ENCODE measurements at places on chromosomes 6 and 20.

DNA sequence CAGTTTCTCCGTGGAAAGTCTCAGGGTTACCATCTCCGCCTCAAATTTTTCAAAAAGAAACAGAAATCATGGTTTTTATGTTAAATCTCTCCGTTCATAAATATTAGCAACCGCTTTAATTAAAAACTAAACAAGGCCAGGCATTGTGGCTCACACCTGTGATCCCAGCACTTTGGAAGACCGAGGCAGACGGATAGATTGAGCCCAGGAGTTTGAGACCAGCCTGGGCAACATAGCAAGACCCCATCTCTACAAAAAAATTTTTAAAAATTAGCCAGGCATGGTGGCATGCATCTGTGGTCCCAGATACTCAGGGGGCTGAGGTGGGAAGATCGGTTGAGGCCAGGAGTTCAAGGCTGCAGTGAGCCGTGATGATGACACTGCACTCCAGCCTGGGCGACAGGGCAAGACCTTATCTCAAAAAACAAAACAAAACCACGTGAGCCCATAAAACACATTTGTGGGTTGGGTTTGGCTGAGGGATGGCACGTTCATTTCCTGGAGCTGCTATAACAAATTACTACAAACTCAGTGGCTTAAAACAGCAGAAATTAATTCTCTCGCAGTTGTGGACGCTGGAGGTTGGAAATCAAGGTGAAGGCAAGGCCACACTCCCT is 223.2 kb downstream of the ZNF217 start:
- no peak for DNase-seq

DNA sequence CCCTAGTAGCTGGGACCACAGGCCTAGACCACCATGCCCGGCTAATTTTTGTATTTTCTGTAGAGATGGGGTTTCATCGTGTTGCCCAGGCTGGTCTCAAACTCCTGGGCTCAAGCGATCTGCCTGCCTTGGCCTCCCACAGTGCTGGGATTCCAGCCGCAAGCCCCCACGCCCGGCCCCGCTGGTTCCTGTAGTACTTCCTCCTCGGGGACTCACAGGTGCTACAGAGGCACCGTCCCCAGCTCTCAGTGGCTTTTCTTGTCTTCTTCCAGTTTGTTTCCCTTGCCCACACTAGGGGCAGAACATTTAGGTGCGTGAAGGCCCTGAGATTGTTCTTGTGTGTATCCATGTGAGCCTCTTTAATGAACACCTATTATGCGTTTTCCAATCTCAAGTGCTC is 773 bp upstream of the ZBP1 start:
- DNase-seq: no peak

- no peak for DNase-seq
Observed at GRCh38 chr6:117530467-117531242, 48.2 kb downstream of the DCBLD1 start.

DNA sequence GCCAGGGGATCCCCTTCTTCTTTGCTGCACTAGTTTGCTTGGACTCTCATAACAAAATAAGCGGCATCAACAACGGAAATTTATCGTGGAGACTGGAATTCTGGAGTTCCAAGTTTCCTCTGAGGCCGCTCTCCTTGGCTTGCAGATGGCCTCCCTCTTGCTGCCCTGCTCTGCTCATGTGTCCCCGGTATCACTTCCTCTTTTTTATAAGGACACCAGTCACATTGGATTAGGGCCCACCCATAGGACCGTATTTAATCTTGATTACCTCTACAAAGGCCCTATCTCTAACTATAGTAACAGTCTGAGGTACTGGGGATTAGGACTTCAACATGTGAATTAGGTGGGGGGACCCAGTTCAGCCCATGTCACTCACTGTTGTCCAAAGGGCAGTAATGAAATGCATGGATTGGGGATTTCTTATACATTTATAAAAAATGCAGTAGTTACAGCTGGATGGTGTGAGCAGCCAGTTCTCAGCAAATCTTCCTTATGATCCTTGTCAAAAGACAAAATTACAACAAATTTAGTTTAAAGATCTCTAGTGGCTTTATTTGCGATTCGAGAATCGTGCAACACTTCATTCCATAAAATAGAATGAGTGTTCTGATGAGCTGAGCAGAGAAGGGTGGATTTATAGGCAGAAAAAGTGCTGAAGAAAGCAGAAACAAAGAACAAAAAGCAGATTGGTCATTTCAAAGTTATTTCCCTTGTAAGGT is 59.3 kb upstream of the AKAP12 start:
- no peak for DNase-seq

GRCh38 chr6:51387907-51388306 is 569.2 kb downstream of the TFAP2B start:
- no peak for DNase-seq

- no peak for DNase-seq
Observed at GRCh38 chr6:56096946-56097621, 150.3 kb downstream of the COL21A1 start.

GRCh38 chr6:21188505-21189223 is 404.9 kb upstream of the SOX4 start:
- no peak for DNase-seq

GRCh38 chr20:36932476-36933426 is 18.8 kb downstream of the SAMHD1 start:
- DNase-seq: no peak

DNA sequence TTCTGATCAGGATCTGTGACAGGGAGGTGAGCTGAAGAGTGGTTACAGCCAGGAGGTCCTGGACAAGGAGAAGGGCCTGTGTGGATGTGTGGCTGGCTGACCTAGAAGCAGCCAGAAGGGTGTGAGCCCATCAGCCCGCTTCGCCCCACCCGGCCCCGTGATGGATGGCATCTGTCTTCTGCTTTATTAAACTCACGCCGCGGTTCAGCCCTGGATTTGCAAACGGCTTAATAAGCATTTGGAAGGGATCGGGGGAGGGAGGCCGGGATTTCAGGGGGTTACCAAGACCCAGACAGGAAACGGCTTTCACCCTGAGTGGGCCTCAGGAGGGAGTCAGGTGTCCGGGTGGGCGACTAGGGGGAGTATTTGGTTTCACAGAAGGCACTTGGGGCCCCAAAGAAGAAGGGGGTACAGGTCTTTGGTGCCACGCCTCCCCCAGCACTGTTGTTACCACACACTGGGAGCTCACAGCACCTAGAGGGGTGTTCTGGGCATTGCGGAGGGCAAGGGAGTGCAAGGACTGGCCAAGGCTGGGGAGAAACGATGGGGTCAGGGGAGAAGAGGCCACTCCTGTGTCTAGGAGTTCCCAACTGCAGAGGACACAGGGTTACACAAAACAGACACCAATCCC is 53.8 kb upstream of the FOXP4 start:
- DNase-seq: no peak

DNA sequence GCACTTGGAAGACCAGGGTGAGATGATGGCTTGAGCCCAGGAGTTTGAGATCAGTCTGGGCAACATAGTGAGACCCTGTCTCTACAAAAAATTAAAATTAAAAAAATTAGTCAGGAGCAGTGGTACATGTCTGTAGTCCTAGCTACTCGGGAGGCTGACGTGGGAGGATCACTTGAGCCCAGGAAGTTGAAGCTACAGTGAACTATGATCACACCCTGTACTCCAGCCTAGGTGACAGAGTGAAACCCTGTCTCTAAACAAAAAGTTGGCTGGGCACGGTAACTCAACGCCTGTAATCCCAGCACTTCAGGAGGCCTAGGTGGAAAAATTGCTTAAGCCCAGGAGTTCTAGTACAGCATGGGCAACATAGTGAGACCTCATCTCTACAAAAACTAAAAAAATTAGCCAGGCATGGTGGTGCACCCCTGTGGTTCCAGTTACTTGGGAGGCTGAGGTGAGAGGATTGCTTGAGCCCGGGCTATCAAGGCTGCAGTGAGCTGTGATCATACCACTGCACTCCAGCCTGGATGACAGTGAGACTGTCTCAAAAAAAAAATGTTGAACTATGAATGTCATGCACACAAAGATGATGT is 60.8 kb upstream of the MYL9 start:
- DNase-seq: no peak

- no peak for DNase-seq
Observed at GRCh38 chr20:12019715-12020114, 102.0 kb downstream of the BTBD3 start.

- no peak for DNase-seq
Observed at GRCh38 chr6:80543598-80544222, 437.2 kb downstream of the BCKDHB start.

GRCh38 chr6:17871836-17872235 is 115.6 kb downstream of the KIF13A start:
- DNase-seq: no peak

DNA sequence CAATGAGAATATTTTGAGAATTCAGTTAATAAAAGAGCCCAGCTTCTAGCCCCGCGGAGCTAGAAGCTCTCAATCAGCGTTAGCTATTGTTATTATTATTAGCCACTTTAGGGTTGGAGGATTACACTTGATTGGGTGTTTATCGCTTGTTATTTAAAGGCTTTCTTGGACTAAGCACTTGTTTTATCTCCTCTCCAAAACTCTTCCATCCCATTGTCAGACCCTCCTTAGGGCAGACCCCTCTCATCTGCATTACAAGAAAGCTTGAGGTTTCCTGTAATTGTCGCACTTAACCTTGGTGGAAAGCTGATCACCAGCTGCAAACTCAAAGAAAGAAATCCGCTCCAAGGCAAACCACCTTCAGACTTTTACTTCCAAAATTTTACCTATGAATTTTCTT is 4.8 kb downstream of the DPPA5 start:
- DNase-seq: no peak

DNA sequence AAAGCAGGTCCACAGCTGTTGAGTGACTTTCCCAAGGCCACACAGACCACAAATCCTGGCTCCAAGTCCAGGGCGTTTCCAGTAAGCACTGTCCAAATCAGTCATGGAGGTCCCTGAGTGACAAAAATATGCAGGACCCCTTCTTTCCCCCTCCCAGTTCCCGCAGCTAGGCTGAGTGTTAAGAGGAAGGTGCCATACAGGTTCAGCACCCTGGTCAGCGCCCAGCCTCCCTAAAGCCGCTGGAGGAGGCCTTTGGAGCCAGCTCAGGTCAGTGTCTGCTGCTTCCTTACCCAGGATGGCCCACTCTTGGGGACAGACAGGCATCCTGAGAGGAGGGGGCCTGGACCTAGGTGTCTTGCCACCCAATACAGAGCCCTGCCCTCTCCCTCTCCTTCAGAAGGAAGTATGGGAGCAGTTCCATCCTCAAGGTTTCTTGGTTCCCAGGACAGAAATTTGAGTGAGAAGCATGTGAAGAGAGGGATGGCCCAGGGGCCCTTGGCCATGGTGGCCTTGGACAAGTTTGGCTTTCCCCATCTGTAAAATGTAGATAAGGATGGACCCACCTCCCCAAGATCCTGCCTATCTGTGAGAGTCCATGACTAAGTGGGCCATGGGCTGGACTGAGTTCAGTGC is 13.2 kb downstream of the TMEM74B start:
- DNase-seq: no peak

Measured in NCI-H1048 (cell line).